Activated CD4-positive, alpha-beta T cell treated with anti-CD3 and anti-CD28 coated beads for 48 hours (primary cell): ENCODE measurements at places on chromosomes 5 and 9.
A peak's percentile ranks its signal among the peaks of the same experiment; 100 is the strongest.

DNA sequence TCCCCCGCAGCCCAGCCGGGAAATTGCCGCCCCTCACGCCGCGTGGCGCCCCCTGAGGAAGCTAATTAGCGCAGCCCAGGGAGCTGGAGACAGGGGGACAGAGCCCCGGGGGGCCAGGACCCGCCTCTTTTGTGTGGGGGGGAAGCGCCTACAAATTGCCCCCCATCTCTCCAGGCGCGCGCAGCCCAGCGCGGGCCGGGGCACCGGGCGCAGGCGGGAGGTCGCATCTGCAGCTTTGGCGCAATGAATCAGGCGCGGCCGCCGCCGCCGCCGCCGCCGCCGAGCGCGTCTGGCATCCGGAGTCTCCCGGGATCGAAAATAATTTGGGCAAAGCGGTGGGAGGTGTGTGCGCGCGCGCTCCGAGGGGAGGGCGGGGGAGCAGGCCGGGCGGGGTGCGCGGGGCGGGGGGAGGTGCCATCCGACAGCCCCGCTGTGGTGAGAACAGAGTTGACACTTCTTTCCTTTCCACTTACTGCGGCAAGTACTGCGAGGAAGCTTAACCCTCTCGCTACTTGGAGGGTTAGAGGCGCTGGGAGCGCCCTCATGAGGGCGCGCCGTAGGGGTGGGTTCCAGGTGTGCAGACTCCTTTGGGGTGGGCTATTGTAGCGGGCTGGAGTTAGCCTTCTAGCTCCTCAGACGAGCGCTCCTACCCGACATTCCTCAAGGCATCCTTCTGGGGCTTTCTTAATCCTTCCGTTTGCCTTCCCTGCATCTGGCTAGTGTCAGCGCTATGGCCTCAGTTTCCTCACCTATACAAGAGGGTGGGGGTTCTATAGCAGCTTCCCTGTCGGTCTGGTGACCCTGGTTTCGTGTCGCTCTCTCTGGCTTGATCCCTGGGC, 63.1 kb downstream of the CXXC5 start:
- DNase-seq = peak; percentile 62

DNA sequence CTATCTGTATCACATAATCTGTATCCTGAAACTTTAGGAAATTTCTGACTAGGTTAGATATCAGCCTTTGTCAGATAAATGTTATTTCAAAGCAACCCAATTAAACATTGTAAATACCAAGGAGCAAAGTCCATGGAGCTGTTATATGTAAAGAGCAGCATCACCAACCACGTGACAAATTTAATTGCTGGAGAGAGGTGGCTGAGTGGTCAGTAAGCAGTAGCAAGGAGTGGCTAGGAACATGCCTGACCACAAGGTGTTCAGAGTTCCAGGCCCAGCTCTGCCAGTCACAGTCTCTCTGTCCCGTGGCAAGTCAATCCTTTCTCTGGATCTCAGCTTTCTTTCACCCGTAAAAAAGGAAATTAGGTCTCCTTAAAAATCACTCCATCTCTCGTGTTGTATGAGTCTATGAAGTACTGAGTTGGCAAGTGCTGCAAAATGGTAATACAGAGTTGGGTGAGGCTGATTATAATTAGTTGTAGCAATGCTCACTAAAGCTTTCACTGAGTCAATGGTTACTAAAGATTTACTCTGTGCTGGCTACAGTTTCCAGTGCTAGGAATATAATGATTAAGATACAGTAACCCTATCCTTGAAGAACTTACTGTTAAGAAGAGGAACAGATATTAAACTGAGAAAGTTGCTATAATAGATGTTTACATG, 166.1 kb downstream of the GNAQ start:
- DNase-seq = no peak

DNA sequence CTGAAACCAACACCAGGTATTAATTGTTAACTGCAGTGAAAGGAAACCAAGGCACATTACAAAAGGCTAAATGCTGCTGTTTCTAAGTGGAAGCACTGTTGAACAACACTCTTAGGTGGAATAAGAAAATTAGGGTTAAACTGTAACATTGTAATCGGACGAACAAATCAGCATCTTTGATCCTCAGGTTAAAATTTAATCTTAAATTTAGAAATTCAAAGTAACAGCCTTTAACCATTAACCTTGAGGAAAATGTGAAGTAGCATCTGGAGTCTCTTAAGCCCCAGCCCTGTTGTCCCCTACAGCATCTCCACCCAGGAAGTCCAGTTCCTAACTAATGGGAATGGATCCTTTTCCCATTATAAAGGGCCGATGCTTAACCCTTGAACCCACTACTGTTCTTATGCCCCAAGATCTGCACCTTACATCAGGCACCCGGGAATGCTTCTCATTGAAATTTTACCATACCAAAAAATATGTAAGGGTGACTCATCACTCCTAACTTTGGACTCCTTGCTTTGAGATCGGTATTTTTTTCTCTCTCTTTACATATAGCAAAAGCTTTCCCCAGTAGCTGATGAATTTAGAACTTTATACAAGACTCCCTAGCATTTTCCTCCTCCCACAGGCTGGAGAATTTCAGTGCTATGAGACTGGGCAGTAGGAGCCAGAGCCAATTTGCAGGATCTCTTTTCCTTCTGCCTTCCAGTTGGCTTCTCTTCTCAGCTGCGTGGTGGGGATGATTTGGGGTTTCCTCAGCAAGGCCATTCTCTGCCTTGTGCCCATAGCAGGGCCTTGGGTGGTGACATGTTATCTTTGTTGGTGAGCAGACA, 32.0 kb upstream of the ITGA2 start:
- DNase-seq = no peak

DNA sequence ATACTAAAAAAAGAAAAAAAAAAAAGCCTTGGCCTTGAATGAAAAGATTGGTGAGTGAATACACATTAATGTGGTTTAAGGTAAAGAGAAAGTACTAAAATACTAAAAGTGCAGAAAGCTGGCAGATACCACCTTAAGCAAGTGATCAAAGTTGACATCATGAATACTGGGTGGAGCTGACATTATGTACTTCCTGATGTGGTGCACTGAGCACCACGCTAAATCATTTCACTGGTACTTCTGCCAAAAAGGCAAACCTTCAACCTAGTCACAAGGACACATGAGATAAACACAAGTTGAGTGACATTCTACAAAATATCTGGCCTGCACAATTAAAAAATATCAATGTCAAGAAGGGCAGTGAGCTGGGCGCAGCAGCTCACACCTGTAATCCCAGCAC, 33.8 kb upstream of the PANK3 start:
- no peak for DNase-seq

DNA sequence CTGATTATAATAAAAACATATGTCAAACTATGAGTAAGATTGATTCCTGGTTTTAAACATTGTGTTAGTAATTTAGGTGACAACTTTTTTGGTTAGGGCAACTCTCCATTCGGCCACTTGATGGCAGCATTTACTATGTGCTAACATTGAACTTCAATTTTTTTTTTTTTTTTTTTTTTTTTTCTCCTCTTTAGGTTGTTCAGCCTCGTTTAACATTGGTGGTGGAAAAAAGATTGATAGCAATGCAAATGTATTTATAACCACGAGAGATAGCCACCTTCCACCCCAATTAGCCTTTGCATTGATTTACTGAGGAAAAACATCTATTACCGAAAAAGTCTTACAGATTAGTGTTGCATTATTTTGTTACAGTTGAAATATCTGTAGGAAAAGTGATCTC, 159.1 kb downstream of the CSNK1G3 start:
- peak; percentile 68 for DNase-seq

- no peak for DNase-seq
Measured at GRCh38 chr9:18994263-18994916, 38.6 kb downstream of the SAXO1 start.

DNA sequence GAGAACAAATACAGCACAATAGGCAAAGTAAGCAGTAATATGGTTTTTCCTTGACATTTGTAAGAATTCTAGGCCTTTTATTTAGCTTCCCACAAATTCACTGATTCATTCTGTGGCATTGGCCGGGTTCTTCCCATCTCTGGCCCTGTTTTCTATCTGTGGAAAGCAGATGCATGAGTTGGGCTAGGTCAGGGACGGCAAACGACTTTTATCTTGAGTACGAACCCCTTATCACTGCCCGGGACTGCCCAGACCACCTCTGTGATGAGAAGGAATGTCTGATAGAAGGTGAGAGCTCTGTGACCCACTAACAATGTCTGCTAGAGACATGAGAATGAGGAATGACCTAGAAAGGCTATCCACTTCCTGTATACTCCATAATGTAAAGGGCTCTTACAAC, 35.4 kb upstream of the ADAM19 start:
- no peak for DNase-seq

- DNase-seq = no peak
Measured at GRCh38 chr5:85170183-85170582, 785.5 kb upstream of the EDIL3 start.

GRCh38 chr9:4937446-4937845, 47.6 kb upstream of the JAK2 start:
- peak; percentile 13 for DNase-seq

- no peak for DNase-seq
Measured at GRCh38 chr5:45101146-45101545, 292.4 kb downstream of the MRPS30 start.

DNA sequence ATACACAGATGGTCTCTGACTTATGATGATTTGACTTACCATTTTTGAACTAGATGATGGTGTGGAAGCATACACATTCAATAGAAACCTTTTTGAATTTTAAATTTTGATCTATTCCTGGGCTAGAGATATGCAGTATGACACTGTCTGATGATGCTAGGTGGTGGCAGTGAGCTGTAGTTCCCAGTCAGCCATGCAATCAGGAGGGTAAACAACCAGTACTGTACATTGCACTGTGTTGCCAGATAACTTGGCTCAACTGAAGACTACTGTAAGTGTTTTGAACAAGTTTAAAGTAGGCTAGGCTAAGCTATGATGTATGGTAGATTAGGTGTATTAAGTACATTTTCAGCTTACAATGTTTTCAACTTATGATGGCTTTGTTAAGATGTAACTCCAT, 859.1 kb upstream of the ARRDC3 start:
- no peak for DNase-seq

DNA sequence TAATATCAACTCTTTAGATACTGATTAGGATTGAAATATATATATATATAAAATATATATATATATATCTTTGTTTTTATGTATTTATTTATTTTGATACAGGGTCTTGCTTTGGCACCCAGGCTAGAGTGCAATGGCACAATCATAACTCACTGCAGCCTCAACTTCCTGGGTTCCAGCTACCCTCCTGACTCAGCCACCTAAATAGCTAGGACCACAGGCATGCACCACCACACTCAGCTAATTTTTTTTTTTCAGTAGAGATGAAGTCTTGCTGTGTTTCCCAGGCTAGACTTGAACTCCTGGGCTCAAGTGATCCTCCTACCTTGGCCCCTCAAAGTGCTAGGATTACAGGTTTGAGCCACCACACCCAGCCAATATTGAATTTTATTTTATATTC, 20.6 kb upstream of the CDH6 start:
- no peak for DNase-seq

DNA sequence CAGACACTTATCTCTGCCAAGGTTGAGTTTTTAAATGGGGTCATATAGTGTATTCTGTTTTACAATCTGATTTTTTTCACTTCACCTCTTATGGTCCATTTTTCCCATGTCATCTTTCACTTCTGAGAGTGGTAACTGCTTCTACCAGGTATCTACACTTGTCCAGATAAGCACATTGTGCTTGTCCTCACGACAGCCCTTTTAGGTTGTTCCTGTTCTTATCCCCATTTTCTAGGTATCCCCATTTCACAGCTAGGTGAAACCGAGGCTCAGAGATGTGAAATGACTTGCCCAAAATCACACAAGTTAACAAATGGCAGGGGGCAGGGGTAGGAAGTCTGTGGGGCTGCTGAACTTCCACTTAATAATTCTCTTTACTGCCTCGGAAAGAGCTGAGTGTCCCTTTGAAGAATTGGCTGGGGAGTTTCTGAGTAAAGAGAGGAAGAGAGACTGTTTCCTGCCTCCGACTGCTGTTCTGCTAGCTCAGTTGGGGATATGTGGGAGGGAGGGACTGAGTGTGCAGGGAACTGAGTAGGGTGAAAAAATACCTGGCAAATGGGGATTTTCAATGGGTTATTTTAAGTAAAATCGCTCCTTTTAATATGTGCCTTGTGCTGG, 255.4 kb downstream of the GRIA1 start:
- no peak for DNase-seq

- DNase-seq = no peak
Measured at GRCh38 chr9:133387680-133388079, 11.5 kb downstream of the STKLD1 start.

DNA sequence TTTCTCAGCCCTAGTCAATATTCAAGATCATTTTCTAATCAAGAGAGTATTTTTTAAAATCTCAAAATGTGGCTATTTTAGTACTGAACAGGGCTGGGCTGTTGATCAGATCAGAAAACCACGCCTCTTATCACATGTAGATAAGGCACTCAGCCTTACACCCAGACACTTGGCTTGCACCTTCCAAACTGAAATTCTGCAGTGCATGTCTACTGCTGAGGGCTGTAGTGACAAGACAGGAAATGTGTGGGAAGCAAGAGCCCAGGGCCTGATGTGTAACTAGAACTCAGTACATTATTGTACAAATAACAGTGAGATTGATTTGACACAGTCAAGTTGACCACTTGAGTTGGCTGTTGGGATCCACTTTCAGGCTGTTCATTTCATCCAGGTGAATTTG, 48.6 kb downstream of the UBE2QL1 start:
- DNase-seq = no peak

DNA sequence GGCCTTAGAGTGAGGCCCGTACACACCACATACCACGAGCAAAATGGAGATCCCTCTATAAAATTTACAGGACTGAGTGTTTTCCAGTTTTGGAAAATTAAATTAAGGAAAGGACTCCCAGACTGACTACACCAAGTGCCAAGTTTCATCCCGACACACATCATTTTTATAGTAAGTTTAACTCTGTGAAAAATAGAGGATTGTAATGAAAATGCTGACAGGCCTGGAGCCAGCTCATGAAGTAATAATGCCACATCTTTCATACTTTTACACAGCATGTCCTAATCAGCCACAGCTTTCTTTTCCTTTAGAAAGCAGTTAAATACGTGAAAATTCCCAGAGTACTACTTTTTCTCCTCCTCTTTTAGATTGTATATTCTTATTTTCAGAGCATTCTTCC, 169.2 kb downstream of the SAXO1 start:
- DNase-seq = no peak
